Transverse colon (tissue), 4 donors: ENCODE measurements at places on chromosomes 6 and 20.

GRCh38 chr6:87826424-87826823 is 124.4 kb upstream of the AKIRIN2 start:
- no peak for DNase-seq

DNA sequence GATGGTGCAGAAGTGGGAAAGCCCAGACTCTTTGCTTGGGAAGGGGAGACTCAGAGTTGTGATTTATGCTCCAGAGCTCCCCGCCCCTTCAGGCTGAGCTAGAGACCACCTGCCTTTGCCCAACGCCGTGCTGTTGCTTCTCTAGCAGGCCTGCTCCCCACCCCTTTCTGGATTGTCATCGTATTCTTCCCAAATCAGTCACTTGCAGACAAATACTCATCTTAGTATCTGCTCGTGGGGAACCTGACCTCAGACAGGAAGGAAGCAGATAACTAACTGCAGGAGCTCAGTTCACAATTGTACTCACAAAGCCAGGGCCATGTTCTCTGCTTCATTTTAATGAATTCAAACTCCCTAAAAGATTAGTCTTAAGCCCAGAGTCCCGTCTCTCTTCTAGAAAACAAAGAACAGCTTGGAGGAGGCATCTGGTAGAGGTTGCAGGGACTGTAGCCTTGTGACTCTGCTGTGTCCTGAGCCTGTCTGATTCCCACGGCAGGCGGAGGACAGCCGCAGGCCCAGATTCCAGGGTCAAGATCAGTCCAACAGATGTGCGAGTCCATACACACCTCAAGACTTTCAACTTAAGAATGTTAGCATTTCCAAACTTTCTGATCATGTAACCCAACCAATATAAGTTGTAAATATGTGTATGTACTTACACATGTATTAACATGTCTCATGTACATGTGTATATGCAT is 57.2 kb upstream of the GGTLC1 start:
- no peak for DNase-seq

GRCh38 chr6:105920071-105920470 is 166.1 kb upstream of the PRDM1 start:
- DNase-seq: no peak

DNA sequence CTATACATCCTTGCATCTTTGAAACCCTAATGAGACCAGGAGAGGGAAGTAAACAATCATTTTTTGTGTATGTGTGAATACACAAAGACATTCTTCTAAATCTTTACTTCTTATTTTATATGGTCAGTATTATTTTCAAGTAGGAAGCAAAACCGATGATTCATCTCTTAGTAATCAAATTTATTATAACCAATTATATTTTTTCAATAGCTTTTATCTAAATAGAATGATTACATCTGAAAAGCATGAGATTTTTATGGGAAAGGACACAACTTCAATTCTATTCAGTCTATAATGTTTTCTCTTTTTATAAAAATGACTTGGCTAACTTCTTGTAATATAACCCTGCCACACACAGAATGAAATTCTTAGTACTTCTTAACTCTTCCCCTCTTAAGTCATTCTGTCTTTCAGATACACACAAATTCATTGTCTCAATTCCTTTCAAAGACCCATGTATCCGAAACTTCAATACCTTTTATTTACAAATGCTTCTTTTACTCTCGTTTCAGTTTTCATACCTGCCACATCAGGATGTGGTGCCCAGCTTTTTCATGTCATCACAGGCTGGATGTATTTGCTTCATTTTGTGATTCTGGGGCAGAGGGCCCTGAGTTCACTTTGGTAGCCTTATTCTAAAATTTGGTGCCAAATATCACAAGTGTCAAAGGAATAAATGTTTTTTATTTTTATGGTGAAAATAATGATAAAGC is 227.0 kb downstream of the PHF3 start:
- DNase-seq: no peak

- no peak for DNase-seq
Observed at GRCh38 chr6:168197636-168198301, 118.8 kb upstream of the FRMD1 start.
